ENCODE measurements at places on chromosomes 4 and X. TPM values are rescaled to one million over a fixed set of nuclear protein-coding genes. Genes with fewer than 3 reads are reported as not detected.

LNX1 gene
- total RNA-seq = 1.0 TPM

RTL9 gene
- 0.39 TPM for total RNA-seq

PRSS12 gene
- total RNA-seq = 8.9 TPM

ADAMTS3 gene
- 2.1 TPM for total RNA-seq

SLC6A14 gene
- under 0.01 TPM for total RNA-seq

VCX3B gene
- total RNA-seq = not detected

CCSER1 gene
- total RNA-seq = under 0.01 TPM

TMPRSS11A gene
- not detected for total RNA-seq

PCDH18 gene
- total RNA-seq = 59.1 TPM

SUPT20HL1 gene
- not detected for total RNA-seq
